ENCODE measurements at places on chromosomes 2 and 18.

DNA sequence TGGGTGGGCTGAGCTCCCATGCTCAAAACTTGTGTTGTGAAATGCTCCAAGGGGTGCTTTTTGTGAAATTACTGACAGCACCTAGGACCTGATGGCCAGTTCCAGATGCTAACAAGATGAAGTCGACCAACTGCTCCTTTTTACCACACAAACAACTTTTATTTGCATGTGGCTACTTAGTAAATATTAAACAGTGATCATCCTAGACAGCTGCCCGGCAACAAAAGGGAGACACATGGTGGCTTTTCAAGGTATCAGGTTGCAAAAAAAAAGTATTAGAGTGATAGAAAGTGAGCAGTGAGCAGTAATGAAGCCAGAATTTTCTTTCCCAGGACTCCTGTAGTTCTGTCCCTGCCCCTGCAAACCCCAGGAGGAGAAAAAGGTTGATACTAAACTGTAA is 118.5 kb downstream of the RPIA start:
- DNase-seq = no peak

DNA sequence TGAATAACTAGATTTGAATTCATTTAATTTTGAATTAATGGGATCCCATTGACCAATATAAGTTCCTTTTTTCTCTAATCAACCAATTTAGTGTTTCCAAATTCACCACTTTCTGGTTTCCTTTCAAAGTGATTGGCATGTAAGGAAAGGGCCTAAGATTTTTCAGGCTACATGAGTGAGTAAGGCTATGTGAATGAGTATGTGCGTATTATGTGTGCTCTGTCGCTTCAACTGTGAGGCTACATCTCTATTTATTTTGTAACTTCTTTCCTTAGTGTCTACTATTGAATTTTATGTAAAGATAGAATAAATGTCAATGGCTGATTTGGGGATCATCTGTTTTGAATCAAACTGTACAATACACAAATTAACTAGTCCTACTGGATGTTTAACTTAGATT is 110.6 kb downstream of the ABCA12 start:
- DNase-seq = no peak

- DNase-seq = peak; percentile 84
Observed at GRCh38 chr2:27703638-27704341, 40.1 kb downstream of the SLC4A1AP start.

DNA sequence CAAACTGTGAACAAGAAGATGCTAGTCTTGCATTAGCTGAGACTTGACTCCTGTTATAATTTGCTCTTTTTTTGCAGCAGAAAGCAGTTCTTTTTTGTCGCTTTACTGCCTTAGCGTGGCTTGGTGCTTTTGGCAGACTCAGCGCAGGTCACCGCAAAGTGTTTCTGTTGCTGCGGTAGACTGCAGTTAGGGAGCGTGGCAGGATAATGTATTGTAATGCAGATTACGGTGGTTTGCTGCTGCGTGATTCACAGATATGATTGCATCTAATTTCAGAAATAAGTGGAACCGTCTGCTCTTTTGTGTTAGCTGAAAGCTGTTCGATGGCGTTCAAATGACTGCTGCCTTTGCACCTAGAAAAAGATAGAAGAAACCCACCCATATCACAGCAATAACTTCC is 131.6 kb upstream of the SATB2 start:
- no peak for DNase-seq

GRCh38 chr2:71813315-71813714 is 334.3 kb downstream of the CYP26B1 start:
- DNase-seq = no peak

GRCh38 chr2:20414806-20415205 is 32.1 kb upstream of the RHOB start:
- DNase-seq = no peak

- no peak for DNase-seq
Observed at GRCh38 chr2:52345676-52346075, 1313.7 kb upstream of the NRXN1 start.

DNA sequence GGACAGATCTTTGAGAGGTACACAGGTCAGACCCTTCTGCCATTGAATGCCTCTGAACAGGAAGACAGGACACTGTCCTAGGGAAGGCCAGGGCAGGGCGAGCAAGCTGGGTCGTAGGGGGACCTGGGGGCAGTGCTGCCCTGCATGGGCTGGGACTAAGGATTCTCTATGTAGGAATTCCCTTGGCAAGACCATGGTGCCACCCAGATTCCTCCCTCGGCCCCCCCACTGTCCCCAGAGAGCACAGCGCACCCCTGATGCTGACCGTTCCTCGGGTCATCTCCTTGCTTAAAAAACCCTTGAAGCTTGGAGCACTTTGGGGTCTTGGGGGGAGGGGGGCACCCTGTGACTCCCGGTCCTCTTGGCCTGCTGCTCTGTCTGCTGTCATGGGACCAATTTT is 195.1 kb downstream of the SEPTIN10 start:
- no peak for DNase-seq

DNA sequence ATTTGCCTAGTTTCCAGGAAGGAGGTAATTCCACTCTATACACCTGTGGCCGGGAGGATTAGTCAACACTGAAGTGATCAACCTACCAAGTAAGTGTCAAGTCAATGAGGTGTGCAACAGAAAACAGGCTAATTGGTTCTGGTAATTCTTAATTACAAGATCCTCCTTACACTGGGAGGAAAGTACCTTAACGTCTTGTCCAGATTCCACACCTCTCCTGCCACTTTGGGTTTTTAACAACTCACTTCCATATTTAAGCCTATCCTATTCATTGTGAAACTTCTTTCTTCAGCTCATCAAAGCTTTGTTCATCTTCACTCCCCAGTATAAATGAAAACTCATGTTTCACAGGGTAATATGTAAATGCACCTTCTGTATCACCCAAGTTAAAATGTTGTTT is 22.0 kb upstream of the MAP4K4 start:
- DNase-seq = no peak

DNA sequence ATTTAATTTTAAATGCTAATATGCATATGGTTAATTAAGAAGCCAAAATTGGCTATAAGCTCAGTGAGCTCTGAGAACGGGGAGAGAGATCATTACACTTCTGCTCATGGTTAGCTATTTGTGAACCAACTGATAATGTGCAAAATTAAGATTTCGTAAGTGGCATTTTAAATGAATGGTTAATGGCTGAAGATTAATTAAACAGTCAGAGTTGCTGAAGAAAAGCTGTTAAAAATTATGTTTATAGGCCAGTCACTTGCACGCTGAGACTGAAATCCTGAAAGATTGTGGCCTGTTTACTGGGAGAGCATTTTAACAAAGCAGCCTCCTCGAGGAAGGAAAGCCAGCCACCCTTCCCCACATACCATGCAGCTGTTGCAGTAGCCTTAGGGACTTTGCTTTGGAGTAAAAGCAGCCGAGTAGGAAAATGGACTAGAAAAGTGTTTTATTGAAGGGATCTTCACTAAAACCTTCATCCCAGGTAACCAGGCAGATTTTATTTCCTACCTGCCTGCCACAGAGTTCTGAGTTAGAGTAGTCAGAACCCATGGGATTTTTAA is 218.8 kb upstream of the NRP2 start:
- DNase-seq = no peak

- DNase-seq = no peak
Observed at GRCh38 chr2:33214436-33214835, 262.0 kb upstream of the RASGRP3 start.

DNA sequence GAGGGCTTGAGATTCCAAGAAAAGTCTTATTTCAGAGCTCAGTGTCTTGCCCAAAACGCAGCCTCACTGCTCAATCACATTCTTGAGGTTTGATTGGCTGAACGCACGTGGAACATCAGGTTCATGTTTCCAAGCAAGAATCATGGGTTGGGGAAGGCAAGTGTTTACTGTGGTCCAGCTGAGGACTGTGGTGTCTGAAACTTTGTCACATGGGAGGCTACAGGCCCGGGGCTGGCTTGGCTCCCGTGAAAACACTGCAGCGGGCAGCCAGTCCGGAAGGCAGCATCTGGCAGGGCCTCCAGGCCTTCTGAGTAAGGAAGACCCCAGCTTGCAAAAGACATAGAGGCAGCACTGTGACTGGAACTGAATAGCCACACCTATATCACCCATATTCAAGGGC is 84.7 kb downstream of the POLR1A start:
- no peak for DNase-seq

DNA sequence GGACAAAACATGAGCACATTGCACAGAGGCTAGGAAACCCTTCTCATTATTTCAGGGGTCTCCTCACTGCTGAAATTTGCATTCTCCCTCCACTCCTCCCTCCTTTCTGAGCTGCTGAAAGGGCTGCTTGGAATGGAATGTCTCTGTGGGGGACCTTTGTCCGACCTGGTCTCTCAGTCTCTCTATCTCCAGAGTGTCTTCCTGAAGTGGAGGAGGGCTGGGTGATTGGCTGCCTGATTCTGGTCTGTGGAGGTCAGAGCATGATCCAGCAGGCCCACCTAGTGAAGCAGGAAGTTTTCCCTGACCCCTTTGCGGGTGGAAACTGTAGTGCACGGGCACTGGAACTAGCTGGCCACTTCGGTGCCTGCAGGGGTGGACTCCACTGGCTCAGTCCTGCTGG is 560.5 kb upstream of the HS6ST1 start:
- no peak for DNase-seq

DNA sequence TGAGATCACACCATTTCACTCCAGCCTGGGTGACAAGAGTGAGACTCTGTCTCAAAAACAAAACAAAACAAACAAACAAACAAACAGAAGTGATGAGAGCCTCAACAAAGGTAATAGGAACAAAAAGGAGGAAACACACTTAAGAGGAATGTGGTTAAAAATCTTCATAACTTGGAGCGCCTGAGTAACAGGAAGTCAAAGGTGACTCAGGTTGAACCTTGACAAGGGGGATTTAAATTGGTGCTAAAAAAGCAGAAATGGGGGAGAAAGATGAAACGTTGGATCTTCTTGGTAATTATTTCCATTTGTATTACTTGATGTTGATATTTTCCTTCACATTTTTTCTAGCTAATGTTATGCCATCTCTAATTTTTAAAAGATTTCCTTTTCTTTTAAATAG is 318.5 kb upstream of the TCF4 start:
- DNase-seq = no peak

GRCh38 chr2:75224636-75225094 is 25.3 kb upstream of the TACR1 start:
- no peak for DNase-seq

DNA sequence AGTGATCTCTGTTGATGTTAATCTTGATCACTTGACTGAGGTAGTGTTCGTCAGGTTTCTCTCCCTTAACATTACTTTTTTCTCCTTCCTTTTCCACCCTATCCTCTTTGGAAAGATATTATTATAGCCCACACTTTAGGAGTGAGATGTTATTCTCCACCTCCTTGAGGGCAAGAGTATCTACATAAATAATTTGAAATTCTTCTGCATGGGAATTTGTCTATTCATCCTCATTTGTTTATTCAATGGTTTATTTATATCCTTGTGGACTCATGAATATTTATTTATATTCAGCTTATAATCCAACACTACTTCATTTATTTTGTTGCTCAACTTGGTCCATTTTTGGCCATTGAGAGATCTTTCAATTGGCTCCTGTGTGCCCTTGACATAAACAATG is 750.4 kb downstream of the EPHA4 start:
- no peak for DNase-seq

GRCh38 chr18:74445585-74445984 is 11.5 kb downstream of the DIPK1C start:
- DNase-seq = no peak

- DNase-seq = no peak
Observed at GRCh38 chr2:240300261-240300821, 135.1 kb upstream of the GPC1 start.

DNA sequence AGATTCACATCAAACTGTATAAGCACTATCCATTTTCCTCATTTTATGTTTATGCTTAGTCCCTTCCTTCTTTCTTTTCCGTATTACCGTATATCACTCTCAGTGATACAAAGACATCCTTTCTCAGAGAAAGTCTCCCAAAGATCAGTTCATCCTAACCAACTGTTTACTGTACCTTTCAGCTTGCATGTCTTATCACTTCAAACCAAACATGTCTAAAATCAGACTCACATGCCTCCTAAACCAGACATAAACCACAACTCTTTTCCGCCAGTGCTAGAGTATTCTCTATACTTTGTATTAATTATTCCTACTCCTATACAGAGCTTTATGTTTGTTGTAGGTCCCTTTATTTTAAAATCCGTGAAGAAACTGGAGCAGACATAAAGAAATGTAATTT is 41.5 kb downstream of the KCMF1 start:
- no peak for DNase-seq

GRCh38 chr18:8142932-8143331 is 466.3 kb upstream of the RAB12 start:
- no peak for DNase-seq

- peak; percentile 46 for DNase-seq
Observed at GRCh38 chr2:160472839-160473251, 20.8 kb downstream of the RBMS1 start.

GRCh38 chr2:191351298-191351697 is 106.1 kb downstream of the MYO1B start:
- DNase-seq = peak; percentile 8

GRCh38 chr18:36697905-36698304 is 130.9 kb downstream of the TPGS2 start:
- DNase-seq = peak; percentile 81

GRCh38 chr2:120635146-120635545 is 100.5 kb upstream of the GLI2 start:
- no peak for DNase-seq

DNA sequence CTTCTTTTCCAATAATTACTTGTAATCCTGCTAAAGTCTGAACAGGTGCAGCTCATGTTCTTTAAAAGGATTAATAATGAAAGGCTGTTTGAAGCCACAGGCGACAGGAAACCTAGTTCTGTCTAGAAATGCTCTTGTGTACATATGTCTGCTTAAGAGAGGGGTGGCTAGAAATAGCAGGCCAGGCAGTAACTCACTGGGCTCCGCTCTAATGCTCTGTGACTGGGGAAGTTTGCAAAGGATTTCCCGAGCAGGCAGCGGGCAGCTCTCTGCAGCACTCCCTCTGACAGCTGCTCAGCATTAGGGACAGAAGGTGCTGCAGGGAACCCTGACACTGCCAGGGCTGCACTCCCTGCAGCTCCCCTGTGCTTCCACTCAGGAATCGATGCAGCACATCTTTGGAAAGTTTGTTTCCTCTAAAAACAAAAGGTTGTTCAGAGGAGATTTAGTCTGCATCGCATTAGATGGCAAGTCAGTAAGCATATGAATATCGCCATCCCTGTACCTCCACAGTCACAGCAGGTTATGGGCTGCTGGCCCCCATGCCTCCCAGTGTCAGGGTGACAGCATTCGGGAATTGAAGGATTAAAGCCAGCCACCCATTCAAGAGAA is 33.1 kb upstream of the TTC39C start:
- no peak for DNase-seq

- DNase-seq = no peak
Observed at GRCh38 chr2:85810371-85811179, 56.8 kb downstream of the ATOH8 start.

DNA sequence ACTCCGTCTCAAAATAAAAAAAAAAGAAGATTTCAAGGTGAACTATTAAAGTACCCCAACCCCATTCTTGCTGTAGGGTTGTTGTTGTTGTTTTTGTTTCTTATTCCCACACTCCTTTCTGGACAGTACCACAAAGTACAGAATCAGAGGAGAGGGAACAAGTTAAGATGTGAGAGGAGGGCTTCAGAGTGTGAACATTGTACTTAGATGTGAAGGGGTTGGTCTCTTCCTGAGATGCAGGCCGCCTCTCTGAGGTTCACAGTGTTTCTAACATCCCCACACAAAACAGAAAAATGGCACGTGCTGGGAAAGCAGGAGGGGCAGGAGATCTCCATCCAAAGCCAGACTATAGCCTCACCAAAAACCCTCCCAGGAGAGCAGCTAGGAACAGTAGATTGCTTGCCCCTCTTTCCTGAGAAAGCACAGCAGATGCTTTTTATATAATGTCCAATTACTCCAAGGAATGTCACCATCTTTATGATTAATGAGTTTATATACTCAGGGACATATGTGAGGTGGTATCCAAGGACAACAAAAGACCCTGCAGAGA is 22.6 kb downstream of the ADD2 start:
- no peak for DNase-seq

Data from HFFc6 (cell line).